DMS79 (cell line): ENCODE measurements at places on chromosomes 12 and 14.
A peak's percentile ranks its signal among the peaks of the same experiment; 100 is the strongest.

- no peak for DNase-seq
Measured at GRCh38 chr14:63283884-63284248, 34.9 kb downstream of the GPHB5 start.

DNA sequence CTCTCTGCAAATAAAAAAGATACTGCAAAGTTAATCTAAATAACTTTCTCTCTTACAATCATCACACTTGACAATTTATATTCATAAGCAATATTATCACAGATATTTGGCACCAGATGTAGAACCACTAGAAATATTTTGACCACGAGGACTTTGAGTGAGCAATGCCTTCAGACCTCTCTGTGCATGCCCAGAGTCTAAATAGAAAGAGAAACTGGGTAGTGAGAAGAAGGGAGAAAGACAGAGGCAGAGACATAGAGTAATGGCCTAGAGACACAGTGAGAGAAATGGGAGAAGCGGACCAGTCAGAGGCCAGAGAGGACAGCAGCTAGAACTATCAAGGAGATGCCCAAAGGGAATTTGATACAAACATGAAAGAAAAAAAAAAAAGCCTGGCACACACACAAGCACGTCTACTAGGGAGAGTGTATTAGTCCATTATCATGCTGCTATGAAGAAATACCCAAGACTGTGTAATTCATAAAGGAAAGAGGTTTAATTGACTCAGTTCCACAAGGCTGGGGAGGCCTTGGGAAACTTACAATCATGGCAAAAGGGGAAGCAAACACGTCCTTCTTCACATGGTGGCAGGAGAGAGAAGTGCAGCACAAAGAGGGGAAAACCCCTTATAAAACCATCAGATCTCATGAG lies 41.1 kb downstream of the BMP4 start:
- DNase-seq, result no peak

- DNase-seq, result no peak
Measured at GRCh38 chr12:130220706-130221100, 58.4 kb downstream of the FZD10 start.

- DNase-seq, result no peak
Measured at GRCh38 chr14:28777471-28778137, 11.0 kb downstream of the FOXG1 start.

- DNase-seq, result peak; percentile 8
Measured at GRCh38 chr12:53099071-53099882, 1.8 kb downstream of the IGFBP6 start.

- no peak for DNase-seq
Measured at GRCh38 chr12:24500421-24500820, 448.5 kb downstream of the BCAT1 start.

GRCh38 chr14:72318648-72319047 lies 386.4 kb downstream of the RGS6 start:
- DNase-seq, result no peak

DNA sequence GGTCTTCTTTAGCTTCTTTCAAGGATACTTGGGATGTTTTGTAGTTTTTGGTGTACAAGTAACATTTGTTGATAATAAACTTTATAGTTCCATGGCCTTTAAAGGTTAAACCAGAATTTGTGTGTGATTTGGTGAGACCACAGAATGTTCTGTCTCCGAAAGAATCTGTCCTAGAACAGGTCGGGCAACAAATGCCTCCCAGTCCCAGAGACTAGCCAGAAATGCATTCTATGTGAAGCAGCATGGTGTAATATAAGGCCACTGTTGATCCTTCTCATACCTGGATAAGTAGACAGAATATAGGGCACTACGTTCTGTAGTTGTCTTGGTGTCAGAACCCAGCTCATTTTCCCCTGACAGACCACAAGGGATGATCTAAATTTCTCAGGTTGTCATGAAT lies 10.0 kb downstream of the STYK1 start:
- no peak for DNase-seq

- no peak for DNase-seq
Measured at GRCh38 chr14:37994846-37995372, 212.8 kb upstream of the SSTR1 start.

DNA sequence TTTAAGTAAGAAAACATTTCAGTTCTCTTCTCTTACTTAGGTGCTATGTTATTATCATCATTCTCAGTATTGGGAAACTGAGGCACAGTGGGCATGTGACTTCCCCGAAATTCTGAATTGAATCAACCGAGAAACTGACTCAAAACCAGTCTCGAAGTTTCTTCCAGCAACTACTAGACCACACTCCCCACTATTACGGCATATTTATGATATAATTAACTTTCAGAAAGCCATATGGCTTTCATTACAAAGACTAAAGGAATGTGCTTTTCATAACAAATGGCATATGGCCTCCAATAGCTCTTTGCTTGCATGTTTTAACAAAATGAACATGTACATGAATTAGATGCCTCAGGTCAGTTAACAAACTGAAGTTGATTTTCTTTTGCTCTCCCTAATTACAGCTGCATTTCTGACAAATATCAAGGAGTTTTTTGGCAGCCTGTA lies 182.9 kb upstream of the SLC38A2 start:
- DNase-seq, result no peak

- no peak for DNase-seq
Measured at GRCh38 chr12:70467476-70467875, 101.4 kb downstream of the KCNMB4 start.

DNA sequence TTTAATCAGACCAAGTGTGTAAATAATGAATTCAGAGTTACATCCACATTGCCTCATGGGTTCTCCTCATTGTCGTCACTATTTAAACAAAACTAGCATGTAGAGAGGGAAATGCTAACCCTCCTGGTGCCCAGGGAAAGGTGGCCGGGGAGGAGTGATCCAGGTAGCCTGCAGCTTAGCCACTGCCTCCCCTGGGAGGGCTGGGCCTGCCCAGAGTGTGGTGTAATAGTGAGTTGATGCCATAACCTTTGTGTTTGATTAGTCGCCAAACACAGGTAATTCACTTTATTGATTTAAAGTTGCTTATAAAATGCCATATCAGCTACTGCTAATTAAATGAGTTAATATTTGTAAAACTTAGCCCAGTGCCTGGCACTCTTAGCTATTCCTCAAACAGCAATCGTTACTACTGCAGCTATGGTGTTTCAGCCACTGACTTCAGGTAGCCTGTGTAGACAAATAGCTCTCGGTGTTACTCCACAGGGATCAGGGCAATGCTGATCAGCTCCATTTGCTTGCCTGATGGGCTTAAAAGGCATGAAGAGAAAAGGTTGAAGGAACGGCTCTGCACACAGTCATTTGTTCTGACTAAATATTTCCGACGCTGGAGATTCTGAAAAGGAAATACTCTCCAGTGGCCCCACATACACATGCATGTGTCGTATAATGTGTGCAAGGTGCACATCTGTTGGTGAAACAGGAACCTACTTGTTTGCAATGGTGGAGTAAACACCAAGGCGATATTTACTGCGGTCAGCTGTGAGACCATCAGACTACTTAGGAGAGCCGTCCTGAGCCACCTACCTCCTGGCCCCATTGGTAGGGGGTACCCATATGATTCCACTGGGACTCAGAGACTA lies 45.7 kb upstream of the PRMT8 start:
- no peak for DNase-seq

DNA sequence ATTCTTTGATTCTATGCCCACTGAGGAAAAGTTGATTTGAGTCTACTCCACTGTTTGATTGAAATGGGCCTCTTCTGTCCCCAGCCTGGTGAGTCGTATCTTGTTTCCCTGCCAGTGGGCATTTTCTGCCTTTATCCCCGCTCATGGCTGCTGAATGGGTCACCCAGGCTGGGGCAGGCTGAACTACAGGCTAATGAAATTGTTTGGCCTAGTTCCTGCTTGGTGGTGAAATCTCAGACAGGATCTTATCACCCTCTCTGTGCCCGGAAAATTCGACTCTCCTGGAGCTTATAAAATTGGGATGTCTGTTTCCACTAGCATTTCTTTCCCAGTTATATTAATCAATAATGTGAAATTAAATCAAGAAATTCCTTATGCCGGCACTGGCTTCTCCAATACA lies 65.0 kb downstream of the CHST11 start:
- DNase-seq, result no peak

- no peak for DNase-seq
Measured at GRCh38 chr12:108468196-108468968, 46.7 kb upstream of the FICD start.

DNA sequence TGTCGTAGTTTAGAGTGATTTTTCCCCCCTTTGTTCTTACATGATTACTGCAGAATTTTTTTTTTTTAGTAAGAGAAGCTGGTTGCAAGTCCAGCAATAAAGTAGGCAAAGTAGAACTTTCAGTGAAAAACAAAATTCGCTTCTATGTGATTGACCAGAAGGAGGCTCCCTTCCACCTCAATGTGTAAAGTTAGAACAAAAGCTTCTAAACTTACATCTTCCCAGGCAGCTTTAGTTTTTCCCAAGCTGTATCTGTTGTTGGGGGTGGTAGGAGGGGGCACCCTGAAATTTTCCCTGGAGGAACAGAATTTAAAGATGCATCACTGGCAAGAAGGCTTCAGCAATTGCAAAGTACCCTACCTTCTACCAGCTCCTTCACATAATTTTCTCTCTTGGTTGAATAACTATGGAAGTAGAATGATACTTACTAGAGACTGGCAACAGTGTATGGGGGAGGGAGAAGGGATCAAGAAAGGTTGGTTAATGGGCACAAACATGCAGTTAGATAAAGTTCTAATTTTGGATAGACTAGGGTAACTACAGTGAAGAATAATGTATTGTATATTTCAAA lies 87.3 kb upstream of the E2F7 start:
- DNase-seq, result no peak

DNA sequence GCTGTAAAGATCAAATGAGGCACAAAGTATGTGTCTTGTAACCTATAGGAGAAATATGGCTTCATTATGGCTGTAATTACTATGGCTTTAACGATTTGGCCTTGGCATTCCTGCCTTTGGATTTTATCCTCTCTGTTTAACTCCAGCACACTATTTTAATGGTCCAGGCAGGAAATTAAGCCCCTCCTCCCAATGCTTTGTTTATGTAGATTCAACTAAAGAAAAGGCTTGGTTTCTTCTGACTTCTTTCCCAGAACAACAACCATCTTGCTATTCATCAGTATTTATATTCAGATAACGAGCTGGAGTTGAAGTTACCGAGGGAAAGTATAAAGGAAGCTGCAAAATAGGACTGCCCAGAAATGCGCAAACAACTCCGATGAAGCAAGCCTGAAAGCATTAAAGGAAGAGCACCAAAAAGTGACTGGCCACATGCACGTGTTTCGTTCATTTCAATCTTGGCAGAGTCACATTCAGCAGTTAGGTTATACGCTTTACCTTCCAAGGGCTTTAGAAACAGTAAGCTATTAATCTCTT lies 104.6 kb downstream of the NELL2 start:
- no peak for DNase-seq

- no peak for DNase-seq
Measured at GRCh38 chr14:92460541-92460915, 53.1 kb upstream of the RIN3 start.

GRCh38 chr12:130977046-130977742 lies 23.5 kb downstream of the ADGRD1 start:
- no peak for DNase-seq

- DNase-seq, result no peak
Measured at GRCh38 chr12:102215992-102216691, 18.5 kb upstream of the PMCH start.

DNA sequence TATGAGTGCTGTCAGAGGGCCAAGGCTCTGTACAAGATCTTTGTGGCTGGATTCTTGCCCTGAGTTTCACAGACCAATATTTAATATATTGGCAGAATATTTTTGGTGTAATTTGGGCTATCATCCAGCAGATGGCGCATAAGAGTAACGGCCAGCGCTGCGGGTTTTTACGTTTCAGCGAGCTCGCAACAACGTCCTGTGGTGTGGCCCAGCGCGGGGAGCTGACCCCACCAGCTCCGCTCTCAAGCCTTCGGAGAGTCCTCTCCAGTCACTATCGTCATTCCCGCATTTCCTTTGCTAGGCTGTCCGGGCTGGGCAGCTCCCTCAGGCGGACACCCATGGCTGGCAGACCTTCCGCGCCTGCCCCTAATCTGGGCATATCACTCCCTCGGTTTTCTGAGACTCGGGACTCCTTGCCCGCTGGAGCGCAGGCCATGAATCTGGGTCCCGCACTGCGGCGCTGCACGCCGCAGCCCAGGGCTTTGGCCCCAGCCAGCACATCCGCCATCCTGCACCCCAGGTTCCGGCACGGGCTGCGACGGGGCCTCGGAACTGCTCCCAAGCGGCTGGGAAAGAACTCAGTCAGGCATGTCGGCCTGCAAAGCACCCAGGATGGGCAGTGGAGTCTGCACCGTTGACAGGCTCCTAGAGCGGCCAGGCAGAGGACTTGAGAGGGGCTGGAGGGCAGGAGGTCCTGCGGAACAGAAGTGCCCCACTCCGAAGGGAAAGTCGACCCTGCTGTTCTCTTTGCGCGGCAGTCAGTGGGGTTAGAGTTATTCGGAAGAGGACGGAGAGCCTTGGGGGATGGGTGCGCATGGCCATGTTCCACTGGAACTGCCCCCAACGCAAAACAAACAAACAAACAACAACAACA lies 18.4 kb downstream of the OLR1 start:
- peak; percentile 12 for DNase-seq

- no peak for DNase-seq
Measured at GRCh38 chr12:68883151-68883550, 49.8 kb downstream of the CPM start.

GRCh38 chr12:2341871-2342270 lies 289.1 kb downstream of the CACNA1C start:
- DNase-seq, result no peak

- no peak for DNase-seq
Measured at GRCh38 chr14:99647411-99647810, 2.5 kb downstream of the HHIPL1 start.

GRCh38 chr12:29565727-29566126 lies 68.2 kb upstream of the OVCH1 start:
- DNase-seq, result no peak

DNA sequence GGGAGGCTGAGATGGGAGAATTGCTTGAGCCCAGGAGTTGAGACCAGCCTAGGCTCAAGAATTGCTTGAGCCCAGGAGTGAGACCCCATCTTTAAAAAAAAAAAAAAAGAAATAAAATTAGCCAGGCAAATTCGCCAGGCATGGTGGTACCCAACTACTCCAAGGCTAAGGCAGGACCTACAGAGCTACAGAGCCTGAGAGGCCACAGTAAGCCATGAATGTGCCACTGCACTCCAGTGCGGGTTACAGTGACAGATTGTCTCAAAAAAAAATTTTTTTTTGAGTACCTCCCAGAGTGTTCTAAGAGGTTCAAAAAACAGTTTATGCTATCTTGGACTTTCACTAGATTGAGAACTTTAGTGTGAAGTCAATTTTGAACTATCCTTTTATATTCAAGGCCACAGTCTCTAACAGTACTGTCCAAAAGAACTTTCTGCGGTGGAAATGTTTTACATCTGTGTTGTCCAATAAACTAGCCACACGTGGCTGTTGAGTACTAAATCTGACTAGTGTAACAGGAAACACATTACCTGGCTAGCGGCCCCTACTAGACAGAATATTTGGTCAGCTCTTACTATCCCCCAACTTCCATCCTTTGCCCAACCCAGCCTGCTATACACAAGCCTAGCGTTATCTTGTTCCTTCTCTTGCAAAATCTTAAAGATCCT lies 2.4 kb downstream of the RPL36AL start:
- DNase-seq, result no peak

DNA sequence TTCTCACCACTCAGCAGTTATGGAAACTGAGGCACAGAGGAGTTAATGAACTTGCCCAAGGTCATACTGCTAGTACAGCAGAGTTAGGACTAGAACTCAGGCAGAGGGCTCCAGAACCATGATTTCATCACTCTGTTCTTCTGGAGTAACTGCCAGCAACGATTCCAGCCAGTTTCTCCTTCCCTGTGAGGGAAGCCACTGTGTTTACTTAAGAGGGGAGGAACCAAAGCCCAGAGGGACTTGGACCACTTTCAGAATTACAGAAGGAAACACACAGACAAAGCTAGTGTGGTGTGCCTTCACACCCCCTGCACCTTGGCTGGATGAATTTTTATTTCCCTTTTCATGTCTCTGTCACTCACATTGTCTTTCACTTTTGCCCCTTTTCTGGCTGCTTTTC lies 398.2 kb downstream of the DPF3 start:
- DNase-seq, result no peak
